ENCODE measurements at places on chromosomes 3 and 15.

DNA sequence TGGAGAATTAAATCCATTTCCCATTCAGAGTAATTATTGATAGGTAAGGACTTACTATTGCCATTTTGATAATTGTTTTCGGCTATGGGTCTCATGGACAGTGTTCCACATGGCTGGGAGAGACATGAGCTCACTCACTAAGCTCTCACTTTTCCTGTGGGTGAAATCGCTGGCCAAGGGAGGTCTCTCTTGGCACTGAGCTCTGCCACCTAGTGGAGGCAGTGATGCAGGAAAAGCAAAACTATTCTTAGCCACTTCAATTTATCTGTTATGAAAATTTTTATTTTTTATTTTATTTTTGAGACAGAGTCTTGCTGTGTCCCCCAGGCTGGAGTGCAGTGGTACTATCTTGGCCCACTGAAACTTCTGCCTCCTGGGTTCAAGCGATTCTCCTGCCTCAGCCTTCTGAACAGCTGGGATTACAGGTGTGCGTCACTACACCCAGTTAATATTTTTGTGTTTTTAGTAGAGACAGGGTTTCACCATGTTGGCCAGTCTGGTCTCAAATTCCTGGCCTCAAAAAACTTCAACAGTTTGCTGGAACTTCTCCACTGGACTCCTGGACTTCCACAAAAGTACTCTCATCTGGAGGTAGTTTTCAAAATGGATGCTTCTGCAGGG lies 4.7 kb upstream of the RNF13 start:
- peak; percentile 51 for DNase-seq

DNA sequence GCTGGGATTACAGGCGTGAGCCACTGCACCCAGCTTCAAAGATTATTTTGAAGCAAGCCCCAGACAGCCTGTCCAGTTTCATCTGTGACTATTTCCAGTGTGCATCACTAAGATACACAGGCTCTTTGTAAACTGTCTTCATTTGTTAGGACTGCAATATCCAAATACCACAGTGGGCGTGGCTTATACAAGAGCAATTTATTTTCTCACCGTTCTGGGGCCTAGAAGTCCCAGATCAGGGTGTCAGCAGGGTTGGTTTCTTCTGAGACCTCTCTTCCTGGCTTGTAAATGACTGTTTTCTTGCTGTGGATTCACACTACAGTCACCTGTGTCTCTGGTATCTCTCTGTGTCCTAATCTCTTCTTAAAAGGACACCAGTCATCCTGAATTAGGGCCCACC lies 59.7 kb downstream of the RLBP1 start:
- no peak for DNase-seq

- peak; percentile 85 for DNase-seq
These were observed at the start of gene CFAP20DC for GRCh38 chr3:59049671-59050331. CFAP20DC (minus strand) TSS chr3:59050025; CDS start chr3:59049631, 394 bp downstream.

- DNase-seq: no peak
These were observed 313.2 kb downstream of the POLQ start for GRCh38 chr3:121232309-121233225.

All from HS-27A (cell line).